ENCODE measurements at places on chromosomes 4 and X. TPM values are rescaled to one million over a fixed set of nuclear protein-coding genes. Genes with fewer than 3 reads are reported as not detected.

- no peaks in the 10 kb centered on the region for H3K36me3 ChIP-seq
- no peaks in the 10 kb centered on the region for H3K27me3 ChIP-seq
- peak; percentile 33 for DNase-seq
- H3K27ac ChIP-seq = peak overlapping the region; percentile 90
- peak overlapping the region; percentile 89 for H3K4me3 ChIP-seq
- peaks cover 22% of the 10 kb centered on the region for H3K4me1 ChIP-seq
Observed at GRCh38 chrX:3461397-3462165, 115.1 kb upstream of the MXRA5 start.

DNA sequence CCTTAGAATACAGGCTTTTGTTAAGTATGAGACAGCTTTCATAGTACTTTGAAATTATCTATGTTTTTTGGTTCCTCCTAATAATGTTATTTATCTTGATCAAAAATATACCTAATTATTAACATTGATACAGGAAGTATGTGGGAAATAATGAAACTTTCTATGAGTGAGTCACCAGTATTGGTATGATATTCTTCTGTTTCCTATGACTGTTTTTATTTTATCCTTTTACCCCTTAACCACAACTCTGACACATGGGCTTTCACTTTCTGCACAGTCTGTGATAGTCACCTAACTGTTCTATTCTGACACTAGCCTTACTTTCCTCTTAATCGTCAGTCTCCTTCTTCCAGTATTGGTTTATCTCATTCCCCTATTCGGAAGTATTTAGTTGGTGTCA is 4.7 kb downstream of the THAP9 start:
- H3K4me1 ChIP-seq = peaks cover 11% of the 10 kb centered on the region
- no peaks in the 10 kb centered on the region for H3K27me3 ChIP-seq
- H3K4me3 ChIP-seq = no peak overlapping the region
- no peaks in the 10 kb centered on the region for H3K36me3 ChIP-seq
- no peak overlapping the region for H3K27ac ChIP-seq
- DNase-seq = peak; percentile 42

DNA sequence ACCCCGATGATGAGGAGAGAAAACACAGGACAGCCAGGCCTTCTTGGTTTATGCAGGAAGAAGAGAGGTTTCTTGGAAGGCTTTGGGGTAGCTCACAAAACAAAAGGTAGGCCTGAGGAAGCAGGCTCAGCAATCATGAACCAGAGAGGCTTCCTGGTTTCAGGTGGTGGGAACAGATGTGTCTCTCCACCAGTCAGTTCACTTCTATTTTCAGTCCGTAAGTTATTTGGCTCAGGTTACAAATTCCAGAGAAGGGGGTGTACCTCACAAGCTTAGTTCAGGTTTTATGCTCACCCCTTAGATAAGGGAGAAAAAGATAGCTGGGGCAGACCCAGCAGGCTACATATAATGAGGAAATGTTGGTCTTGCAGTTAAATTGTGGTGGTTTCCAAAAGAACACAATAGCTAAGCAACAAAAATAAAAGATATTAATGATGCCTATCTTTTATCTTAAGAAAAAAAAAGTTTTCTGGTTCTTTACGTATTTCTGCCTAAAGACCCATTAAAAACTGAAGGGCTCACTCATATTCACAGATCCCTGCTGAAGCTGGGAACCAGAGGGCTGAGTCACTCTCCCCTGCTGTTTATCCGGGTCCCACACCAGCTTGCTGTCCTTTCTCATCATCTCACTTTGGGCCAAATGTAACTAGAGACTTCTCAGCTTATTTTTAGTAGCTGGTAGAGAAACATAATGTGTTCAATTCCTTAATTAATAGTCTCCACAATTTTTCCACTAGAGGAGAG is 177.0 kb downstream of the CAMK2D start:
- peaks cover 25% of the 10 kb centered on the region for H3K36me3 ChIP-seq
- DNase-seq = peak; percentile 37
- H3K4me3 ChIP-seq = no peak overlapping the region
- no peaks in the 10 kb centered on the region for H3K27me3 ChIP-seq
- H3K27ac ChIP-seq = peak overlapping the region; percentile 20

- DNase-seq = no peak
- no peak overlapping the region for H3K27ac ChIP-seq
- H3K4me3 ChIP-seq = no peak overlapping the region
- peaks cover 16% of the 10 kb centered on the region for H3K4me1 ChIP-seq
Observed at GRCh38 chr4:184620212-184620867, 28.9 kb downstream of the CASP3 start.

DNA sequence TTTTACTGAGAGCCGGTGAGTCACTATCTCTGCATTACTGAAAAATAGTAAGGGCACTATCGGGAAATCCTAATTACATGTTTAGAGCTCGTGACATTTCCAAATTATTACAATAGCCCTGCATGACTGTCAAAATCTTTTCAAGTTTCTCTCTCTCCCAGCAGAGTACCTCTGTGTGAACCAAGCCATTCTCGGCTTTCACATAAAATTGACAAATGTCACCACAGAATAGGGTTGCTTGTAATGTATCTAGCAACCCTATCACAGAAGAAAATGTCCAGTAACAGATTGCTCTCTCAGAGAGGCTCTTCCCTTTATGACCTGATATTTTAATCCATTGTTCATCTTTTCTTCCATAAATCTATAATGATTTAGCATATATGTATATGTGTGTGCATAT is 144.8 kb upstream of the GNPDA2 start:
- no peaks in the 10 kb centered on the region for H3K4me1 ChIP-seq
- H3K4me3 ChIP-seq = no peak overlapping the region
- H3K27me3 ChIP-seq = no peaks in the 10 kb centered on the region
- no peak for DNase-seq

- no peaks in the 10 kb centered on the region for H3K36me3 ChIP-seq
- H3K4me3 ChIP-seq = no peak overlapping the region
- H3K27me3 ChIP-seq = no peaks in the 10 kb centered on the region
- peaks cover 2% of the 10 kb centered on the region for H3K4me1 ChIP-seq
- H3K27ac ChIP-seq = no peak overlapping the region
Observed at GRCh38 chrX:55149242-55149641, 60.4 kb downstream of the PAGE2 start.

DNA sequence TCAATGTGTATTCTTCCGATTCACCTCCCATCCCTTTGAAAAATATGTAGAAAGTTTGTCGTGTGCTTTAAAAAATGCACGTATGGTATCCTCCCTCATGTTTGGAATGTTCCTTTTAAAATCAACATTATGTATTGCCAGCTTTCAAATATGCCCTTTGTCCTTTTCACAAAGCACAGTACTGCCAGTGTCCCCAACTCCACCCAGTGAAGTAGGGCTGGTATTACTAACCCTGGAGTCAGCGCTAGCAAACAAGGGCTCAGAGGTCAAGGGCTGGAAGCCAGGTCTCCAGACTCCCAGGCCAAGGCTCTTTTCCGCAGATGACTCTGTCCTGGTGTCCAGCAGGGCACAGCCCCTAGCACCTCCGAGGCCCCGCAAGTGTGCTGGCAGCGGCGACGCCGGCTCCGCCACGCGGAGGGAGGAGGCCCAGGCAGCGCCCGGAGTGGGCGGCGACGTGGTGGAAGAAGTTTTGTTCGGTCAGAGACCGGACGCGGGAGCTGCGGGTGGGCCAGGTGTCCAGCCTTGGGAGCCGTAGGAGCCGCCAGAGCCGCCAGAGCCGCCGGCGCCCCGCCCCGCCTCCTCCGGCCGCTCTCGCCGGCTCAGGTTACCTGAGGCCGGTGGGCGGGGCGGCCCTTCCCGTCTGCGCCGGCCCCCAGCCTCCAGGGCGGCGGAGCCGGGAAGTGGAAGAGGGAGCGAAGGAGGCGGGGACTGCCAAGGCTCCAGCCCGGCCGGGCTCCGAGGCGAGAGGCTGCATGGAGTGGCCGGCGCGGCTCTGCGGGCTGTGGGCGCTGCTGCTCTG is at the start of gene IL13RA1:
Gene IL13RA1 (plus strand): TSS at position 720 of the 799 bp plus-strand sequence. CDS start 33 bp downstream, at position 753.
- peak within 1 kb of the TSS; percentile 86 for H3K27ac ChIP-seq
- H3K4me1 ChIP-seq = peaks cover 67% of the 10 kb centered on the region
- peak; percentile 62 for DNase-seq
- H3K36me3 ChIP-seq = no peaks in the 10 kb centered on the region
- peak within 1 kb of the TSS; percentile 90 for H3K4me3 ChIP-seq

- H3K27me3 ChIP-seq = peaks cover 4% of the 10 kb centered on the region
- no peaks in the 10 kb centered on the region for H3K36me3 ChIP-seq
- H3K4me1 ChIP-seq = no peaks in the 10 kb centered on the region
- no peak overlapping the region for H3K4me3 ChIP-seq
- no peak overlapping the region for H3K27ac ChIP-seq
Observed at GRCh38 chr4:117771647-117772337, 262.5 kb upstream of the NDST3 start.

- no peak for DNase-seq
- peaks cover 17% of the 10 kb centered on the region for H3K4me1 ChIP-seq
- no peak overlapping the region for H3K4me3 ChIP-seq
- H3K27me3 ChIP-seq = peaks cover 28% of the 10 kb centered on the region
Observed at GRCh38 chr4:152607178-152607577, 71.3 kb upstream of the FBXW7 start.

DNA sequence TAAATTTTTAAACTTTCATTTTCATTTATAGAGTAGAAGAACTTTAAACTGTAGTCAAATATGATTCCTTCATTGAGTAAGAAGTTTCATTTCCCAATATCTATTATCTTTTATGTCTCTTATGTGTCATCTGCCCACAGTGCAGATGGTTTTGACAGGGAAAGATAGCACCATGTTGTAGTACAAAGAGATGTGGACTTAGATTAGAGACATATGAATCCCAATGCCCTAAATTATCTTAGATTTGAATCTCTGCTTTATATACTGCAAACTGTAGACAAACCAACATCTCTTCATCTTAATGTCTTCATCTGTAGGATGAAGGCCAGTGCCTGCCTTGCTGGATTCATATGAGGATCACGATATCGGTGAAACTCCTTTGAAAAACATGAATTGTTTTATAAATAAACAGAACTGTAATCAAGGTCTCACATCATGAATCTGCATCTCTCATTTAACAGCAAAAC is 217.5 kb downstream of the BANK1 start:
- H3K27ac ChIP-seq = no peak overlapping the region
- no peak overlapping the region for H3K4me3 ChIP-seq
- no peaks in the 10 kb centered on the region for H3K36me3 ChIP-seq
- H3K27me3 ChIP-seq = no peaks in the 10 kb centered on the region
- no peaks in the 10 kb centered on the region for H3K4me1 ChIP-seq

DNA sequence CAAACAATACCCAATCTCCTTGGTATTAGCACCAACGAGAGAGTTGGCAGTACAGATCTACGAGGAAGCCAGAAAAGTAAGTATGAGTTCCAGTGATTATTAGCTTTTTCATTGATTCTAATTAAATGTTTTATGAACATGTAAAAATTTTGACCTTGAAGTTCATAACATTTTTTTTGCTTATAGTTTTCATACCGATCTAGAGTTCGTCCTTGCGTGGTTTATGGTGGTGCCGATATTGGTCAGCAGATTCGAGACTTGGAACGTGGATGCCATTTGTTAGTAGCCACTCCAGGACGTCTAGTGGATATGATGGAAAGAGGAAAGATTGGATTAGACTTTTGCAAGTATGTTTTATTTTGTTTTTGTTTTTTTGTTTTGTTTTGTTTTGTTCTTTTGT is 10.1 kb downstream of the DDX3X start:
- H3K27me3 ChIP-seq = peaks cover 6% of the 10 kb centered on the region
- no peak overlapping the region for H3K27ac ChIP-seq
- H3K4me3 ChIP-seq = no peak overlapping the region
- no peak for DNase-seq

- H3K36me3 ChIP-seq = no peaks in the 10 kb centered on the region
- no peaks in the 10 kb centered on the region for H3K27me3 ChIP-seq
- H3K4me1 ChIP-seq = no peaks in the 10 kb centered on the region
- H3K27ac ChIP-seq = no peak overlapping the region
- DNase-seq = no peak
Observed at GRCh38 chr4:35516102-35516501, 728.2 kb downstream of the ARAP2 start.

DNA sequence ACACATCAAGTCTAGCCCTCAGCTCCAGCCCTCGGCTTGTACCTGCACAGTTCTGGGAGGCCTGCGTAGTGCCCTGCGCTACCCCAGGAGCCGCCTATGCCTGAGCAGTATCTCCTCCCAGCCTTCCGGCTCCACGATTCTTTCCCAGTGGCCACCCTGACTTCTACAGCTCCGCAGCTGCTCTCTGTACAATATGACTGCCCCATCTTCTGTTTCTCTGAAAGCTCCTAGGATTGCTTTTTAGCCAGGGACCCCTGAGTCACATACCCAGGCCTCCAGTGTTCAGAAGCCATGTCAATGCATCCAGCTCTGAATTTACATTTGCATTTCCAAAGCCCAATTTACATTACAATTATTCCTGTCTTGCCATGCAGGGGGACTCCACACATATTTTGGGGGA is 135.5 kb downstream of the PJA1 start:
- H3K36me3 ChIP-seq = no peaks in the 10 kb centered on the region
- no peak overlapping the region for H3K27ac ChIP-seq
- peaks cover 19% of the 10 kb centered on the region for H3K4me1 ChIP-seq
- DNase-seq = no peak
- no peak overlapping the region for H3K4me3 ChIP-seq

DNA sequence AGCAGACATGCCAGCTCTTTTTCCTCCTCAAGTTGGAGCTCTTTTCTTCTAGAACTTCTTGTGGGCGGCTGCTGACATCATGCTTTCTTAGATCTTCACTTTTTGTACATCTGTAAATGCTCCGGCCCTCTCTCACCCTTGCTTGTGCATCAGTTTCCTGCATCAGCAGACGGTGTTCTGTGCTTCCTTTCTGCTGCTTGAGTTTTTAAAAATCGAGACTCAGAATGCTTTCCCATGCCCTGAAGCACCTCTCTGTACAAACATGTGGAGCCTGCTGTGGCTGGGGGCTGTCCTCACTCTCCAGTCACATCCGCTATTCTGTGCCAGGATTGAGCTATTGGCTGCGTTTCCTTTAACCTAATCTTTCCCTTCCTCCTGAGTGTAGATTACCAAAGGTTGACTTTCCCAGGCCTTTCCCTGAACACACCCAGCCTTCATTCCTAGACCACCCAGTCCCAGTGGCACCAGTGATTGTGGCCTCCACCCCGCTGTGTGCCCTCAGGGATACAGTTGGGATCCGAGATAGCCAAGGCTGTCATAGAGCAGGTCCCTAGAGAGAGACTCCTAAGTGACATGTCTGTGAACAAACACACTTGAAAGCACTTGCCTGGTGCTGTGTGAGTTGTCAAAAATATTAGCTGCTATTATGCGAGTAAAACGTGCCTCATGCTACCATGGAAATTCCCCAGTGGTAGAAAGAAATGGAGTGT is 41.9 kb downstream of the TNIP2 start:
- H3K36me3 ChIP-seq = peaks cover 34% of the 10 kb centered on the region
- peak; percentile 40 for DNase-seq
- no peaks in the 10 kb centered on the region for H3K27me3 ChIP-seq

- peaks cover 4% of the 10 kb centered on the region for H3K36me3 ChIP-seq
- no peaks in the 10 kb centered on the region for H3K27me3 ChIP-seq
- DNase-seq = no peak
- H3K27ac ChIP-seq = no peak overlapping the region
- no peak overlapping the region for H3K4me3 ChIP-seq
Observed at GRCh38 chr4:96912716-96913115, 1072.8 kb downstream of the PDHA2 start.

The PPA2 gene
- 51.8 TPM for total RNA-seq

The SMS gene
- 197 TPM for total RNA-seq

The PCDH18 gene
- 40.1 TPM for total RNA-seq

The FAT4 gene
- total RNA-seq = 16.6 TPM

The TRAM1L1 gene
- total RNA-seq = not detected

The SLC25A5 gene
- total RNA-seq = 223 TPM

The PDGFRA gene
- total RNA-seq = 89.1 TPM
